ENCODE measurements at places on chromosomes 5 and 9. TPM values are rescaled to one million over a fixed set of nuclear protein-coding genes. Genes with fewer than 3 reads are reported as not detected.

GRCh38 chr5:124583469-124584350, 162.7 kb downstream of the ZNF608 start:
- H3K4me1 ChIP-seq = peaks cover 2% of the 10 kb centered on the region
- DNase-seq = peak; percentile 40
- H3K27ac ChIP-seq = no peak overlapping the region
- no peaks in the 10 kb centered on the region for H3K27me3 ChIP-seq
- no peaks in the 10 kb centered on the region for H3K36me3 ChIP-seq

Gene SRP19
- 45.3 TPM for total RNA-seq

Gene ECM2
- not detected for total RNA-seq

GRCh38 chr9:86575825-86576525, 221.8 kb upstream of the TUT7 start:
- no peaks in the 10 kb centered on the region for H3K4me1 ChIP-seq
- peaks cover 24% of the 10 kb centered on the region for H3K27me3 ChIP-seq
- no peak for DNase-seq
- no peak overlapping the region for H3K27ac ChIP-seq

GRCh38 chr5:60184606-60185005, 291.1 kb upstream of the PDE4D start:
- H3K27me3 ChIP-seq = no peaks in the 10 kb centered on the region
- H3K36me3 ChIP-seq = no peaks in the 10 kb centered on the region
- H3K27ac ChIP-seq = no peak overlapping the region
- no peak overlapping the region for H3K4me3 ChIP-seq
- H3K4me1 ChIP-seq = no peaks in the 10 kb centered on the region

GRCh38 chr9:108900176-108900575, 33.7 kb downstream of the ELP1 start:
- H3K36me3 ChIP-seq = peaks cover 52% of the 10 kb centered on the region
- H3K4me1 ChIP-seq = no peaks in the 10 kb centered on the region
- no peaks in the 10 kb centered on the region for H3K27me3 ChIP-seq
- H3K4me3 ChIP-seq = no peak overlapping the region

GRCh38 chr5:15338546-15338945, 161.4 kb upstream of the FBXL7 start:
- H3K4me3 ChIP-seq = no peak overlapping the region
- no peak for DNase-seq
- no peak overlapping the region for H3K27ac ChIP-seq
- H3K4me1 ChIP-seq = no peaks in the 10 kb centered on the region

Gene ZNF454
- 0.61 TPM for total RNA-seq

GRCh38 chr5:115723220-115723619, 93.2 kb downstream of the CDO1 start:
- H3K4me3 ChIP-seq = no peak overlapping the region
- H3K4me1 ChIP-seq = no peaks in the 10 kb centered on the region
- no peak for DNase-seq
- H3K27me3 ChIP-seq = no peaks in the 10 kb centered on the region

- H3K4me3 ChIP-seq = no peak overlapping the region
- H3K27me3 ChIP-seq = peaks cover 70% of the 10 kb centered on the region
- no peak for DNase-seq
- no peaks in the 10 kb centered on the region for H3K4me1 ChIP-seq
Measured at GRCh38 chr5:66348387-66349125, 204.5 kb downstream of the SREK1 start.

Gene EGFLAM
- not detected for total RNA-seq

DNA sequence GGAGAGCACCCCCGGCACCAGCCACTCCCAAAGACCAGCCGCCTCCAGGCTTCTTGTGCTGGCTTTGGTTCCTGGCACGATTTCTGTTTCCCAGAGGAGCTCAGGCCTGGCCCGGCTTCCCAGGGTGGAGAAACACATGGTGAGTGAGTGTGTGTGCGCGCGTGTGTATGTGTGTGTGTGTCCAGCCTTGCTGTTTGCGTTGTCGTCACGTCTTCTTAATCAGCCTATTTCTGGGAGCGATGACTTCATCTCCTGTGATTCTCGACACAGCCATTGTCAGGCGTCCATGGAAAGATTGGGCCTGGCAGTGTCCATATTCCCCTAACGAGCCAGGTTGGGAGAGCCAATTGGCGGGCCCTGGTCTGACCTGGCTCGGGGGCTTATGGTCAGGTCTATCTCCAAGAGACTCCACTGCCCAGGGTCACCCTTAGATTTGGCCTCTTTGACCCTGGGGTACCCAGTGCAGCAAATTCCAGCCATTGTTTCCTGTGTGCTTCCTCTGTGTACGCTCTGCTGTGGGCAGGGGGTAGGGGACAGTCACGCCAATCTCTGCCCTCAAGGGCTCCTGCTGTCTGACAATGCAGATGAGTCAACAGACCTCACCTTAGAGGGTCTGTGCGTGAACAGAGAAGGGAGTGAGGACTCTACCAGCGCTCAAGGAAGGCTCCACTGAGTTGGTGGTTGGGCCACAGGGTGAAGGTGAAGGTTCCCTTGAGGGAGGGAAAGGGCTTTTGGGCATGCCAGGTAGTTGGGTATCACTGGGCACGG, 73.8 kb downstream of the DAB2IP start:
- H3K4me1 ChIP-seq = peaks cover 14% of the 10 kb centered on the region
- H3K4me3 ChIP-seq = no peak overlapping the region
- no peak overlapping the region for H3K27ac ChIP-seq
- no peaks in the 10 kb centered on the region for H3K36me3 ChIP-seq
- no peak for DNase-seq

- H3K27me3 ChIP-seq = no peaks in the 10 kb centered on the region
- H3K4me1 ChIP-seq = no peaks in the 10 kb centered on the region
- H3K4me3 ChIP-seq = no peak overlapping the region
- no peaks in the 10 kb centered on the region for H3K36me3 ChIP-seq
Measured at GRCh38 chr5:87051502-87052113, 216.1 kb upstream of the RASA1 start.

GRCh38 chr9:15304632-15305031, 2.4 kb downstream of the TTC39B start:
- no peaks in the 10 kb centered on the region for H3K27me3 ChIP-seq
- no peak for DNase-seq
- no peak overlapping the region for H3K4me3 ChIP-seq
- H3K27ac ChIP-seq = no peak overlapping the region

Gene LHX6
- 4.1 TPM for total RNA-seq

DNA sequence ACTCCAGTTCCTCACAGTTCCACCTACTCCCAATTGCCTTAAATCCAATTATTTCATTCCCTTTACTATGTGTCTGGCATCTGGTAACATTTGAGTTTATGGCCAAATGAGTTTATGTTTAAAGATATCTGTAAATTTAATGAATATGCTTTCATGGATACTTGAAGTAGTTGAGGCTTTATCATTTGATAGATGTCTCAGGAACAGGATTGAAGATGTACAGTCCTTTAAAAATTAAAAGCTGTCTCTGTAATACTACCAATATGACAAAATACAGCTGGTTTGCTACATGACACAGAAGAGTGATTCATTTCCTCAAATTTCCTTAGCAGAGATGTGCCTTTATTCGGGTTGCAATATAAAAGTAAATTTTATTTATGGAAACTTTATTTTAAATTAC, 2326.0 kb upstream of the ACO1 start:
- no peak for DNase-seq
- no peaks in the 10 kb centered on the region for H3K4me1 ChIP-seq
- no peaks in the 10 kb centered on the region for H3K27me3 ChIP-seq
- no peaks in the 10 kb centered on the region for H3K36me3 ChIP-seq
- no peak overlapping the region for H3K4me3 ChIP-seq

Gene FOXD4L6
- 0.54 TPM for total RNA-seq

Gene SPINK6
- total RNA-seq = not detected

GRCh38 chr9:16718952-16719351, 151.5 kb downstream of the BNC2 start:
- no peak overlapping the region for H3K27ac ChIP-seq
- no peak overlapping the region for H3K4me3 ChIP-seq
- H3K4me1 ChIP-seq = no peaks in the 10 kb centered on the region

Gene TRPM3
- total RNA-seq = not detected

- H3K27me3 ChIP-seq = peaks cover 7% of the 10 kb centered on the region
- H3K27ac ChIP-seq = no peak overlapping the region
- H3K4me3 ChIP-seq = no peak overlapping the region
- peak; percentile 58 for DNase-seq
Measured at GRCh38 chr5:15013654-15014463, 142.3 kb upstream of the ANKH start.

- no peak for DNase-seq
- H3K27ac ChIP-seq = no peak overlapping the region
- H3K4me1 ChIP-seq = peaks cover 22% of the 10 kb centered on the region
- H3K4me3 ChIP-seq = no peak overlapping the region
Measured at GRCh38 chr5:138665261-138665660, 88.0 kb upstream of the CTNNA1 start.

- no peaks in the 10 kb centered on the region for H3K36me3 ChIP-seq
- DNase-seq = no peak
- H3K27me3 ChIP-seq = 0 out of 2 replicates have a peak, but pooled peaks cover 3% of the 10 kb centered on the region
- H3K27ac ChIP-seq = no peak overlapping the region
Measured at GRCh38 chr9:106066940-106067524, 372.7 kb downstream of the TMEM38B start.

DNA sequence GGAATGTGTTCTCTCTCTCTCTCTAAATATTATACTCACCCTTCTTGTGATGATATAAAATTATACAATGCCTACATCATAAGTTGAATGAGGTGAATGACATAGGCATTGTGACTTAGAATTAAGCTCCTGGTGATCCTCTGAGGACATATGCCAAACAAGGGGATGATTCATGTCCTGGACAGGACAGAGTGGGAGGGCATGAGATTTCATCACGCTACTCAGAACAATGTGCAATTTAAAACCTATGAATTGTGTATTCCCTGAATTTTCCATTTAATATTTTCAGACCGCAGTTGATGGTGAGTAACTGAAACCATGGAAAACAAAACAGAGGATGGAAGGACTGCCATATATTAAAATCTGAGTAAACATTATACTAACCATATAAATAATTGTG, 782.2 kb upstream of the NUDT12 start:
- no peak overlapping the region for H3K4me3 ChIP-seq
- no peaks in the 10 kb centered on the region for H3K27me3 ChIP-seq
- no peaks in the 10 kb centered on the region for H3K4me1 ChIP-seq
- H3K36me3 ChIP-seq = no peaks in the 10 kb centered on the region

All from HCT116 (cell line).